Renal cortical epithelial cell (primary cell): ENCODE measurements at places on chromosomes 7 and 10.

GRCh38 chr10:61757525-61758397 is 95.0 kb downstream of the CABCOCO1 start:
- DNase-seq = peak; percentile 93

DNA sequence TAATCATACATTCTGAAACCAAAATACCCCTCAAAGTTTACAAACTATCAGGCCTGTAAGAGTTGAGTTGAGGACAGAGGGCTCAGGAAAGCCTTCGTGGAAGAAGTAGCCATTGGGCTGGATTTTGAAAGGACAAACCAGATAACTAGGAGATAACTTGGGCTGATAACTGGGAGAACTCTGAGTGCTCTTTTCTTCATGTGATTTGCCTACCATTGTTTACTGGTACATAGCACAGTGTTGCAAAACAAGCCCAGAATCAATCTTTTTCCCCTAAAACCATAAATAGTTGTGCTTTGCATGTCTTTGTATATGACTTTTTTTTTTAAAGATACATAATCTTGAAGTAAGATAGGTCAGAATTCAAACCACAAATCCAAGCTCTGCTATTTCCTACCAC is 106.7 kb upstream of the ITGB1 start:
- DNase-seq = no peak

GRCh38 chr10:131909929-131910328 is 9.1 kb downstream of the PPP2R2D start:
- DNase-seq = no peak

DNA sequence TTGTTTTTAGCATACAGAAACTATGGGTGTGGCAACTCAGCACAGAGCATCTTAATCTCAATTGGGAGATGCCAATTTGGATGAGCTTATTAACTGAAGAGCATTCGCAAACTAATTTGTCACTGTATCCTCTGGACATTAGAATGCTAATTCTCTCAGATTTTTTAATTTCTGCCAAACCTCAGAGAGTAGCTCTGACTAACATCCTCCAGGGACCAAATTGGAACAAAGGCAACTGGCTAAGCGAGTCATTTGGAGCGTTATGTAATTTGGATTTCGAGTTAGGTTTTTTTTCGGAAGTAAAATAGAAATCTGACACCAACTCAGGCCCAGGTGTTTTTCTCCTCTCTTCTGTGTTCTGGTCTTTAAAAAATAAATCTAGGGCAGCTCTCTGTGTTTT is 201.9 kb downstream of the BMPER start:
- no peak for DNase-seq

DNA sequence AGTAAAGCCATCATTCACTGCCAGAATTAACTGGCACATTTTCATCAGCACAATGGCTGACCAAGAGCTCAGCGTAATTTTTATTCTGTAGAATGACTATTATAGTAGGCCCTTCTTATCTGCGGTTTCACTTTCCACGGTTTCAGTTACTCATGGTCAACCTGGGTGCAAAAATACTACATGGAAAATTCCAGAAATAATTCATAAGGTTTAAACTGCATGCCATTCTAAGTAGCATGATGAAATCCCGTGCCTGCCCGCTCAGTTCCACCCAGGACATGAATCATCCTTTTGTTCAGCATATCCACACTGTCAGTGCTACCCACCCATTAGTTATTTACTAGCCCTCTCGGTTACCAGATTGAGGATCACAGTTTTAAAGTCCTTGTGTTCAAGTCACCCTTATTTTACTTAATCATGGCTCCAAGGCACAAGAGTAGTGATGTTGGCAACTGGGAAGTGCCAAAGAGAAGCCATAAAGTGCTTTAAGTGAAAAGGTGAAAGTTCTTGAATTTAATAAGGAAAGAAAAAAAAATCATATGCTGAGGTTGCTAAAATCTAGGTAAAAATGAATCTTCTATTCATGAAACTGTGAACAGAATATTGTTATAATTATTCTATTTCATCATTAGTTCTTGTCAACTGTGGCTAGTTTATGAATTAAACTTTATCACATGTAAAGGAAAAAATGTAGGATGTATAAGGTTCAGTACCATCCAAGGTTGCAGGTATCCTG is 204.9 kb downstream of the DOCK4 start:
- peak; percentile 90 for DNase-seq

DNA sequence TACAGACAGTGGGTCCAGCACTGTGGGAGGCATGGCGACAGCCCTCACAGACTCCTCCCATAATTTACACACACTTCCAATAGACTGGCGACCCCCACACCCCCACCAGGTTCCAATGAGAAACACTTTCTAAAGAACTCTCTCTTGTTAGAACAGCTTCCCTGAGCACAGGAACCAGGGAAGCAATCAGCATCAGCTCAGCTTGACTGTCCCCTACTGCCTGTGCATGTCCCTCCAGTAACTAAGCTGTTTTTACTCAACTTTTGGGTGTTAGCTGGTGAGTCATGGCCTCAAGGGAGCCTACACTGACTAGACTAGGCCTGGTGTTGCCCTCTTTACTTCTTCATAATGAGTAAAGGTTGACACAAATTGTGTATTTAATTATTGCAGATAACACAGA is 32.6 kb upstream of the HERPUD2 start:
- no peak for DNase-seq

DNA sequence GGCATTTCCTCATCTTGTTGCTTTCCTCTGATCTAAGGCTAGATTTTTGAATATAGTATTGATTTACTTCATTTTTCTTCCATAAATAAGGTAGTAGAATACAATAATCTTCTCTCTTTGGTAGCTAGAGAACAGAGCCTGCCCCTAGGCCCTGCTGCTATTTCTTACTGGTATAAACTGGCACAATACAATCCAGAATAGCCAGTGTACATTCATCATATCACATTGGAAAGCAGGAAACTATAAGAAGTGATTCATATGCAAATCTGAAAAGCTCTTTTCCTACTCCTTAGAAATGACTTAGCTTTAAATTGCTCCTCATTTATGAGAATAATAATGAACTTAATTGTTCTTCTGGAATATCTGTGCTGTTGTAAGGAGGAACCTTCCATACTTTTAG is 100.2 kb downstream of the KCND2 start:
- DNase-seq = no peak

DNA sequence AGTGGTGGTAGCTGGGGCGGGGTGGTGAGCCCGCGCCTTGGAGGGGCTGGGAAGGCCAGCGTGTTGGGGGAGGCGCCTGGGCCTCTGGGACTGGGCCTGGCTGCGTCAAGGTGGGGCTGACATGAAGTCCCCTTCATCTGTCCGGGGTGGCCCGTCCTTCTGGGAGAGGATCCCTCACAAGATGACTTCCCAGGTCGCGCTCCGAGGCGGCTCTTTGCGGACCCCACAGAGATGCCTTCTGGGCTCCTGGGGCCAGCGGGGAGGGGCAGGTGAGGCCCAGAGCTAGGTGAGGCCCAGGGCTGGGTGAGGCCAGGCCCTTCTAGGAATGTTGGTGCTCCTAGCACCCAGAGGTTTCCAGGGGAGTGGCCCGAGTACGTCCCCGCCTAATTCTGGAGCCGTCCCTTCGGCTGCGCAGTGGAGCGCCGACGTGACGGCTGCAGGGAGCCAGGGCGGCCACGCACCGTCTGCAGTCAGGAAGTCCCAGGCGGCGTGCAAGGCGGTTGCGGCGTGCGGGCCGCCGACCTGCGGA is 58.2 kb upstream of the NUPR2 start:
- DNase-seq = no peak

GRCh38 chr10:78596556-78596955 is 472.2 kb upstream of the ZMIZ1 start:
- no peak for DNase-seq

GRCh38 chr10:110407301-110408170 is 90.2 kb upstream of the DUSP5 start:
- peak; percentile 83 for DNase-seq

DNA sequence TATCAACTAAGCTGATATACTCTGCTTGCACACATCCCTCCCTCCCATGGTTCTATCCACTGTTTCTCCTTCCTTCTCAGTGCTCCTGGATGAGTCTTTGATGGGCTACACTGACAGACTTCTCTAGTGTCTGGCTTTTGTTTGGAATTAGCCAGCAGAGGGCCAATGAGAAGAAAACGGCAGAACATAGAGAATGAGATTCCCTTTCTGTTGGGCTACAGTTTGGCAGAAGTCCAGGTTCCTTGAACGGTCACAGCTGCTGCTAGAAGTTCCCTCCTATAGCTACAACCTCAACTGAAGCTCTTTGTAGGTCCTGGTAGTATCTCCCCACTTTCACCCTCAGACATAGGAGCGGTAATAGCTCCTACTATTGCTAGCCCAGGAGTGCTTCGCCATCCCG is 251.1 kb upstream of the LRRN3 start:
- peak; percentile 13 for DNase-seq

- no peak for DNase-seq
These were observed 393.1 kb downstream of the TNS3 start for GRCh38 chr7:47188653-47189315.

- no peak for DNase-seq
These were observed 874.2 kb downstream of the KCNMA1 start for GRCh38 chr10:76763376-76763775.

DNA sequence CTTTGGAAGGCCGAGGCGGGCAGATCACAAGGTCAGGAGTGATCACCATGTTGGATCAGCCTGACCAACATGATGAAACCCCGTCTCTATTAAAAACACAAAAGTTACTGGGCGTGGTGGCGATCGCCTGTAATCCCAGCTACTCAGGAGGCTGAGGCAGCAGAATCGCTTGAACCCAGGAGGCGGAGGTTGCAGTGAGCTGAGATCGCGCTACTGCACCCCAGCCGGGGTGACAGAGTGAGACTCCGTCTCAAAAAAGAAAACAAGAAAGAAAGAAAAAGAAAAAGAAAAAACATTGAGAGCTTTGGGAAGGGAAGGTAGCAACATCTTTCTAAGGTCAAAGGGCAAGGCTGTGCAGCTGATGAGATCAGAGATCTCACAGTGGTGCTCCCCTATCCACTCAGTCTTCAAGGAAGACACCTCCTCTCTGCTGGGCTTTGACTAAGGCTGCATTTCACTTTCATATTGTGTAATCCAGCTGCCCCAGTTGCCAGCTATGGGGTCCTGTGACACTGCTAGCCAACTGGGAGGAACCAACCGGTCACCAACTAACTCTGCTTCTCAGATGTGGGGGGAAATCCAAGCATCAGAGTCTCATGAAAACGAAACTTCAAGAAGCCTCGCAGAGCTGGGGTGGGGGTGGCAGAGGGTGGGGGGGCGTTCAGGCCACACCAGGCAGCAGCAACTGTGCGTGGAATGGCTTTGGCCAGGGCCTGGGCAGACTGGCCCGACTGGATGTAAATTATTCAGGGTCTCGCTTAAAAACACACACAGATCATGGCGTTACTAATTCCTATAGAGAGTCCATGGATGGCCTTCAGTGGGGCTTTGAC is 1.5 kb downstream of the IL15RA start:
- DNase-seq = peak; percentile 26
